Liver (tissue), 10 donors: ENCODE measurements at places on chromosomes 2 and 18.

- no peak for DNase-seq
These were observed 23.4 kb upstream of the RMP24 start for GRCh38 chr18:35949090-35949489.

DNA sequence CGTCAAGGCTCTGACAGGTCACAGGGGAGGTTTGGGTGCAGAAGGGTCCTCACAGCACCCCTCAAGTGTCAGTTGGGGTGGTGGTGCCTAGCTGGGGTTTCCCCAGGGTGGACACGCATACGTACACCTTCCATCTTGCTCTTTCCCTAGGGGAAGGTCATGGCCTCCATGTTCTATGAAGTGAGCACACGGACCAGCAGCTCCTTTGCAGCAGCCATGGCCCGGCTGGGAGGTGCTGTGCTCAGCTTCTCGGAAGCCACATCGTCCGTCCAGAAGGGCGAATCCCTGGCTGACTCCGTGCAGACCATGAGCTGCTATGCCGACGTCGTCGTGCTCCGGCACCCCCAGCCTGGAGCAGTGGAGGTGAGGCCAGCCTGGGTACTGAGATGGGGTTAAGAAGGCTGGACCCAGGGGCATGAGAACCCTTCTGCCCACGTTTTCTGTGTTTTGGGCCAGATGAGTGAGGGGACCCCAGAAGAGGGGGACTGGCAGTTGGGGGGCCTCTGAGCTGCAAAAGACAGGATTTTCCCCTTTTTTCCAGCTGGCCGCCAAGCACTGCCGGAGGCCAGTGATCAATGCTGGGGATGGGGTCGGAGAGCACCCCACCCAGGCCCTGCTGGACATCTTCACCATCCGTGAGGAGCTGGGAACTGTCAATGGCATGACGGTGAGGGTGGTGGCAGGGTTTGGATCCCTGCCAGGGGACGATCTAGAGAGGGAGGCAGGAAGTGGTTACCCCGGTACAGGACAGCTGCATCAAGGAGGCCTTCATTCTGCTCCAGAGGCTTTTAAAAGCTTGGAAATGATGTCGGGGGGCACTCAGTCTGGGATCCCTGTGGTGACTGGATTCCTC, 20.9 kb downstream of the SLC30A3 start:
- DNase-seq: no peak

- no peak for DNase-seq
These were observed 70.8 kb downstream of the MYO3B start for GRCh38 chr2:170248574-170249393.

- no peak for DNase-seq
These were observed 1.2 kb upstream of the INPP5D start for GRCh38 chr2:233058717-233059546.

GRCh38 chr2:86337244-86337835, at the start of gene REEP1:
REEP1 (minus strand) TSS chr2:86337626; CDS start chr2:86337510, 116 bp downstream.
- no peak for DNase-seq

DNA sequence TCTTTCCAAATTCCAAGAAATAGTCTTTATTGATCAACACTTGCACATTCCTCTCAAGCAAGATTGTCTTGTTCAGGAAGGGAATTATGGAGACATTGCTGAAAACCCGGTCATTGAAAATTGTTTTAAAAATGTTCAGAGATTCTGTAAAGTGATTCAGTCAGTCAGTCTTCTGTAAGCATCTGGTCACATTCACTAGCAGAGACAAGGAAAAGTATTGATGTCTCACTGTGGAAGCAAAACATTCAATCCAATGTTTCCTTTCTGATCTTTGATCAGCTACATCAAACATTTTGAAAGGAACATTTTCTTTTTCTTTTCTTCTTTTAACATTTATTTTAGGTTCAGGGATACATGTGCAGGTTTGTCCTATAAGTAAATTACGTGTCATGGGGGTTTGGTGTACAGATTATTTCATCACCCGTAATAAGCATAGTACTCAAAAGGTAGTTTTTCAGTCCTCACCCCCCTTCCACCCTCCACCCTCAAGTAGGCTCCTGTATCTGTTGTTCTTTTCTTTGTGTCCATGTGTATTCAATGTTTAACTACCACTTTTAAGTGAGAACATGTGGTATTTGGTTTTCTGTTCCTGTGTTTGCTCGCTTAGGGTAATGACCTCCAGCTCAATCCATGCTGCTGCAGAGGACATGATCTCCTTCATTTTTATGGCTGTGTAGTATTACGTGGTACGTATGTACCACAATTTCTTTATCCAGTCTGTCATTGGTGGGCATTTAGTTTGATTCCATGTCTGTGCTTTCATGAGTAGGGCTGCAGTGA, 61.2 kb downstream of the CTNNA2 start:
- no peak for DNase-seq

DNA sequence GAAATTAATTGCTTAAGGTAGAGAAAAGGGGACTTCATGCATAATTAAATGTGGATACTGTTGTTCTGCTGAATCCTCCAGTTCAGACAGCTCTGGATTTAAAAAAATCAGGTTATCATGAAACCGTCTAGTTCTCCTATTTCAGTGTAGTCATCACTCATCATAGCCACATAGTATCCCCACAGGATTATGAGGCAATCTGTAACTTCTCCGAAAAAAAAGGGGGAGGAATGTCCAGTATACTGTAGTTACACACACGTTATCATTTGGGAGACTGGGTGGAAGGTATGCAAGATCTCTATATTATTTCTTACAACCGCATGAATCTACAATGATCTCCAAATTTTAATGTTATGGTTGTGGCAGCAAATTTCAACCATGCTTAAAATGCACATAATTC, 114.0 kb downstream of the HIBCH start:
- DNase-seq: no peak

GRCh38 chr2:152336119-152336853, 1.3 kb downstream of the FMNL2 start:
- no peak for DNase-seq

GRCh38 chr2:166897666-166898065, 9.4 kb downstream of the XIRP2 start:
- no peak for DNase-seq

DNA sequence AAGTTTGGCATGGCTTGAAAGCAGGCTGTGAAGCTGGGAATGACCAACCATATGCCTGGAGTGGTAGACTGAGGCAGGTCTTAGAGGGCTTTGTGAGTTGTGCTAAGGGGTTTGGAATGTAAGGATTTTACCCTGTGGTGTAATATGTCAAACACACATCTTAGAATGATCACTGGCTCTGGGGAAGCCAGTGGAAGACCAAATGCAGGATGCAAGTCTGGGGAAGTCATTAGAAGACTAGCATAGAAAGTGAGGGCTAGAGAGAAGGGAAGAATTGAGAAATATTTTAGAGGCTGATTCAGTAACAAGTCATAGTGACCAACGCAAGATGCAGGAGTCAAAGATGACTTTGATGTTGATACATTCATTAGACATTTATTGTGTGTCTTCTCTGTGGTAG, 3.5 kb upstream of the FHOD3 start:
- DNase-seq: no peak

- DNase-seq: no peak
These were observed 142.6 kb downstream of the PXDN start for GRCh38 chr2:1601471-1602277.

- no peak for DNase-seq
These were observed 3.1 kb downstream of the RPRD1A start for GRCh38 chr18:36064027-36064808.

DNA sequence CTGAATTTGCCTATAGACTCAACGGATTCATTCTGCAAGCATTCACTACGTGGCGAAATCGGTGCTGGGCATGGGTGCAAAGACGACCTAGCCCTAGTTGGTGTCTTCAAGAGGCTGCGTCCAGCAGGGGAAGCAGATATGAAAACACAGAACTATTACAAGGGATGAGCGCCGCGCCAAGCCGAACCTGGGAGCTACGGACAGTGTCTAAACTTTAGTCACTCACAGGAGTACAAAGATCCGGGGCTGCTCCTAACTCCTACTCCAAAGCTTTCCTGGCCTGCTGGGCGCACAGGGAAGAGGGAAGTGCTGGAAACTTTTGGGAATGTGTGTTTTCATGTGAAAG, 732 bp upstream of the ANXA4 start:
- DNase-seq: peak; percentile 55

DNA sequence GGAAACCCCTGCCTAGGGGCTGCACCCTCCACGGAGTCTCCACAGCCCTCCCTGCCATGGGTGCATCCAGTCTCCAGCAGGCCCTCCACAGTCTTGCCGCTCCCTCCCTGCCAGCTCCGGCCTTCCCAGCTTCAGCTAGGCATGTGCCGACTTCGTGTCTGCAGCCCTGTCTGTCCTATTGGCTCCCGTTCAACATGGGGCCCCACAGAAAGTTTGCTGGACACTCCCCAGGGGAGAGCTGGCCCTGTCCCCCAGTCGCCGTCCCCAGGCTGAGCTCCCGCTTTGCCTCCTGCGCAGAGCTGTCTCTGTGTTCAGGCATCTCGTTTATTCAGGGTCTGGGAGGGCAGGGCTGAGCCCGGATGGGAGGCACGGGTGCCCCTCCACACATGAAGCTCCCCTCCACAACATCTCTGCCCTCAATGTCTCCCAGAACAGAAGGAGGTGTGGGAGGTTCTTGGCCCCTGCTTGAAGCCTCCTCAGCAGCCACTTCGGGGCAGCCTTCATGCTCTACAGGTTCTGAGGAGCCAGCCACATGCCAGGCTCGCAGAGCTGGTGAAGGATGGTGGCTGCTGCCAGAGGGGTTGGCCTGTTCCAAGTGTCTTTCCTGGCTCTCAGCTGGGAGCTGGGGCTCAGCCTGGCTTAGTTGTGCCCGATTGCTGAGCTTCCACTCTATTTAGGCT, 120.1 kb upstream of the PXDN start:
- no peak for DNase-seq

DNA sequence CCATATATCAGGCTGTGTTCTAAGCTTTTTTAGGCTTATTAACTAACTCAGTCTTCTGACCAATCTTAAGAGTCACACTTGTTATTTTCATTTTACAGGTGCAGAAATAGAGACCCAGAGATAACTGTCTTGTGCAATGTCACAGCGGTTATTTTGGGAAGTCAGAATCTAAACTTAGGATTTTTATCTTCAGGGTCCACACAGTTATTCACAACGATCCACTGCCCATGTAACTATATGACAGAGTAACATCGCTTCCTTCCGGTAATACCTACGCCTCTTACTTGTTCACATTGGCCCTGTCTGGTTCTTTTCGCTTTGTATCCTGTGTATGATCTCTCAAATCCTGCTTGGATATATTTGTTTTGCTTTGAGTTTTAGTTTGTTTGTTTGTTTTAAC, 631.7 kb downstream of the LRP1B start:
- DNase-seq: no peak

GRCh38 chr18:76564655-76565237, 69.7 kb upstream of the ZNF516 start:
- DNase-seq: no peak

DNA sequence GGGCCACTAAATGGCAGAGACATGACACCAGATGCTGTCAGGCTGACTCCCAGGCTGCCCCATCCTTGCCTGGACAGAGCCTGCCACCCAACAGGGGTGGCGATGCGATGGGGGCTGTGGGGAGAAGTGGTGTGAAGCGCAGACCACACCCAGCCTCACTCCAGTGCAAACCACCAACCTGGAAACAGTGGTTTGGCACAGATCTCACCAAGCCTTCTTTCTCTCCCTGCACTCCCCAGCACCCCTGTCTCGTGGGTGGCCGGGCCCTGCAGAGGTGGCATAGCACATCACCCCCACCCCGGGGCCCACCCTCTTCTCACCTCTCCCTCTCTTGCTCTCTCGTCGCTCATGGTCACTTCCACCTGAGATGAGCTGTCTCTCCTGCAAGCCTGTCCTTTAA, 32.6 kb downstream of the CIB4 start:
- DNase-seq: no peak

- DNase-seq: no peak
These were observed 68.5 kb downstream of the TMEM237 start for GRCh38 chr2:201574766-201575165.

DNA sequence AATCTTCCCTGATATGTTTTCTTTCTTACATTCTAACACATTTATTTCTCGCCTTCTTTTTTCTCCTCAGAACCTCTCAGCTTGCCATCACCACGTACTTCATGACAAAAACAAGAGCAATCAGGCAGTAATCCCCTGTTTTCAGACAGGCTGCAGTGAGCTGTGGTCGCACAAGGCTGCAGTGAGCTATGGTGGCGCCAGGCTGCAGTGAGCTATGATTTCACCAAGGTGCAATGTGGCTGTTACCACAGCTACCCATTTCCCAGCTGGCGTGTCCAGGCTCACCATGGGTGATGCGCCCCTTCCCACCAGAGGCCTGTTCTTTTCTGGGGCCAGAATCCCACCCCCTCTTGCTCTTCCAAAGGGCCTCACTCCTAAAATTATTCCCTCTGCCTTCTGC, 25.8 kb downstream of the TCF23 start:
- DNase-seq: no peak

DNA sequence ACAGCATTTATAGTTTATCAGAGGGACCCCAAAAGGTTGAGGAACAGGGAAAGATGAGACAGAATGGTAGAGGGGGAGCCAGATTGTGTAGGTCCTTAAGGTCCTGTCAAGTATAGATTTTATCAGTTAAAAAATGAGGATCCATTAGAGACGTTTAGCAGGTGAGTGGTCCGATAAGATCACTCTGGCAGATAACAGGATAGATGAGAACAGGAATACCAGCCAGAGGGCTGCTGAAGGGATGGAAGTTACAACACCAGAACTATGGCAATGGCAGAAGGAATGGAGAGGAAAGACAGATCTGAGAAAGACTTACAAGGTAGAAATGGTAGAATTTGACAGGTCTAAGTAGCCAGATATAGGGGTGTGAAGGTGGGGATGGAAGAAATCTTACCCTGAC, 141.7 kb downstream of the CDH20 start:
- DNase-seq: no peak

DNA sequence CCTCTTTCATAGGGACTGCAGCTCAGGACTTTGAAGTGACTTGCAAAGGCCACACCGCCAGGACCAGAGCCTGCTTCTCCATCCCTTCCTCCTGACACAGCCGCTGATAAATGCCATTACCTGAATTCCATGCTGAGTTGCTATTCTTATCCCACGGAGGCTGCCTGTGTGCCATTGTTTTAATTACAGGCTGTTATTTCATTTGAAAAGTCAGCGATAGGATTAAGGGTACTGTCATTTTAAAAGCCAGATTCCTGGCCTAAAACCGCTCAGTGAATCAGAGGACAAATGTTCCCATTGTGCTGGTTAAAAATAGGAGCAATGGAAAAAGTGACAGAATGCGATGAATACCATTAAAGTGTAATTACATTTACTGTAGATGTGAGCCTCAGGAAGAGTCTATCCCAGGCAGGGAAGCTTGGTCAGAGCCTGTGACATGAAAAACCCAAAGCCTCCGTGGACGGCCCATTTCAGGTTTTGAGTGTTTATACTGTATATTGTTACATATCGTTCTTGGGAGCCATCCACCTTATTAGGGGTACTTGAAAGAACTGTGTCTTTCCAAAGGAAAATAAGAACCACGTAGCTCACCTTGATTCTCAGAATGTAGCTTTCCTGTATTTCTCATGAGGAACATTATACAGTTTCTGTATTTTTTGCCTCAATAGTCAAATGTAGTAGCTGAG, 41.3 kb downstream of the PDCL3 start:
- DNase-seq: no peak

- no peak for DNase-seq
These were observed 14.9 kb upstream of the SNED1 start for GRCh38 chr2:240983361-240983995.
